Hepatocyte (in vitro differentiated cells): ENCODE measurements at places on chromosomes 13 and 19. TPM values are rescaled to one million over a fixed set of nuclear protein-coding genes. Genes with fewer than 3 reads are reported as not detected.

DNA sequence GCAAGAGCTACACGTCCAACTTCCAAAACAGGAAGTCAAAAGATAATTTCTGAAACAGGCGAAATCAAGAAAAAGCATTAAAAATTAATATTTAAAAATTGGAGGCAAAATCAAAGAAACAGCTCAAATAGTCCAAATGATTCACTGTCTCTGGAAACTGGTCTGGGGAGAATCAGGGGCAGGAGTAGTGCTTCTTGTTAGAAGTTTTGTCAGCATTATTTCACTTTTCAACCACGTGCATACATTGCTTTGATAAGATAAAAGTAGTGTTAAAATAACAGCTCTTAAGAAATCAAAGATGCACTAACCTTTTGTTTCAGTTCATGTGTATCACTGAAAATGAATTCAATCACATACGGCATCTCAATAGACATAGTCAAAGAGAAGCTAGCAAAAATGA is 53.8 kb downstream of the PARP4 start:
- no peak for DNase-seq

DNA sequence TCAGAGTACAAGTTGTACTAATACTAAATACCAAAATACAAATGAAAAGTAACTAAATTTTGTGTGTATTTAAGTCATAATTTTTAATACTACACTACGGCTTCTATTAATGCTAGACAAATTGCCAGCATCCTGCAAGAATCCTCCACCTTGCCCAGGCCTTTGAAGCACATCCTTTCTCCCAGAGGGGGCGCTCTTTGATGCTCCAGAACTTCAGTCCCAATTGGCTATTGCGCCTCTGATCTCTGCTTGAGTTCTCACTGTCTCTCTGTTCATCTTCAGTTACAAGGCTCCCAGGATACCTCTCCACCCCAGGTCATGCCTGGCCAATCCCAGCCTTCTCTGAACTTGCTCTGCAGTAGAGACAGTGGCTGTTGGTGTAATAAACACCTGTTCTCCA is 141.0 kb downstream of the DCLK1 start:
- no peak for DNase-seq

DNA sequence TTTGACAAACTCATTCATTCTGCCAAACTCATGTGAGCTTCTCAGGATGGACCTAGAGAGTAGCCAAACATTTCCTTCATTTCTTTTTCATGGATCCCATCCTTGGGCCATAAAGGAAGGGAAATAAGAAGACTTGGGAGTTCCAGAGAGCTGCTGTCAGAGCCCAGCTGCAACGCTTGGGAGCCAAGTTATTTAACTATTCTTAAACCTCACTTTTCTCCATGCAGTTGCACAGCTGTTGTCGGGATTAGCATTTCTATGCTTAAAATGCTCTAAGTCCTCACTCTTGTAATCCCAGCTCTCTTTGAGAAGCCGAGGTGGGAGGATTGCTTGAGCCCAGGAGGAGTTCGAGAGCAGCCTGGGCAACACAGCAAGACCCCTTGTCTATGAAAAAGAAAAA is 11.7 kb upstream of the CASP14 start:
- no peak for DNase-seq

SIGLEC14 gene
- polyA plus RNA-seq = 0.15 and 0.47 TPM in 2 replicates

- no peak for DNase-seq
These were observed 117.3 kb downstream of the RAB20 start for GRCh38 chr13:110444226-110444653.

DNA sequence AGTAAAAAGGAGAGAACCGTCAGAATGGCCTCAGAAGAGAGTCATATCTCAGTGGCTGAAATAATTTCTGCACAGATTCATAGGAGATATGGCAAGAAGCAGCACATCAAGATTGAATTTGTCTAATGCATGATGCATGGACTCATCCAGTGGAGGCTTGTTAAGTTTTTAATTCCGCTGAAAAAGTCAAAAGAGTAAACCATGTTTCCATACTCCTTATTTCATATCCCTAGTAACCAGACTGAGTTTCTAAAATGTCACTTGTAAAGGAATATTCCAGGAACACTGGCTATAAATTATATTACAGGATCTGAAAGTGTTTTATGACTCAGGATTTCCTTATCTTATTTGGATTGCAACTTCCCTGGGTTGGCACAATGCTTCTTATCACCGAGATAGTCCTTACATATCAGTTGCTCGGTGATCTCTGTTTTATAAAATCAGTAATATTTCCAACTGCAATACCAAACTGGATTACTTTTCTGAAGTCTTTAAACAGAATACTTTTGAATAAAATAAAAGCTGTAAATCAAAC is 180.2 kb upstream of the TSC22D1 start:
- DNase-seq = no peak

ZNF66 gene
- polyA plus RNA-seq = 4.6 and 5.5 TPM in 2 replicates

- DNase-seq = no peak
These were observed 16.1 kb upstream of the RASA3 start for GRCh38 chr13:114148521-114148855.

- DNase-seq = peak; percentile 16
These were observed 2.5 kb downstream of the USP12 start for GRCh38 chr13:27168906-27169657.

DNA sequence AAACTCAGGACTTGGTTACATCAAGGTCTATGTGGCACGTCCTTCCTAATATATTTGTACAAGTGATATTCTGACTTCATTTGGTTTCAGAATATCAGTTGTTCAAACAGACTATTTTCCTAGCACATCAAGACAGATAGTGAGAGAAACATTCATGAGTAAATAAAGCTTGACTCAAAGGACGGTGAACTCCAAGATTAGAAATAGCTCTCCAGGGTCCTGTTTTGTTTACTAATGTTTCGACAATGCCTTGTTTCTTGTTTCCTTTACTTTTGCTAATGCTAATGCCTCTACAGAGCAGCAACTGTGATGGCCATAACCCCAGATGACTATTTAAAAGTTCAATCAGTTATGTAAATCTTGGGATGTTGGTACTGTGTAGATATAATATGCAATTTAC is 313.9 kb downstream of the KLF12 start:
- no peak for DNase-seq

TMEM255B gene
- 4.0 and 6.3 TPM in 2 replicates for polyA plus RNA-seq

ZNF823 gene
- 3.4 and 3.8 TPM in 2 replicates for polyA plus RNA-seq

DNA sequence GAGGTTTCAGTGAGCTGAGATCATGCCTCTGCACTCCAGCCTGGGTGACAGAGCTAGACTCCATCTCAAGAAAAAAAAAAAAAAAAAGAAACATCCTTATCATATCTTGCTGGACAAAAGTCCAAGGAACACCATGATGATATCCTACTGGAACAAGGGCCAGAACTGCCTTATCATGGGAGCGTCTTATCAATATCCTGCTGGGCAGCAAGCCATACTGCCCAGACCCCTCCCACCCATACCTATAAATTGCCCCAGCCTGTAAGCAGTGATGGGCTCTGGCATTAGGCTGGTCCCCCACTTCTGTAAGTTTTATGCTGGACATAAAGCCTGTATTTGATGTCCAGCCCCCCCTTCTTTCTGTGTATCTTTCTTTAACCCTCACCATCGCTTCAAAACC is 14.7 kb upstream of the FBXO27 start:
- DNase-seq = no peak

- DNase-seq = no peak
These were observed 295.9 kb downstream of the DIAPH3 start for GRCh38 chr13:59867867-59868266.

- DNase-seq = no peak
These were observed 28.5 kb downstream of the MED4 start for GRCh38 chr13:48066310-48066989.

GRCh38 chr13:25232937-25233515 is 54.3 kb downstream of the MTMR6 start:
- peak; percentile 56 for DNase-seq

AMH gene
- 20.9 and 22.3 TPM in 2 replicates for polyA plus RNA-seq

DNA sequence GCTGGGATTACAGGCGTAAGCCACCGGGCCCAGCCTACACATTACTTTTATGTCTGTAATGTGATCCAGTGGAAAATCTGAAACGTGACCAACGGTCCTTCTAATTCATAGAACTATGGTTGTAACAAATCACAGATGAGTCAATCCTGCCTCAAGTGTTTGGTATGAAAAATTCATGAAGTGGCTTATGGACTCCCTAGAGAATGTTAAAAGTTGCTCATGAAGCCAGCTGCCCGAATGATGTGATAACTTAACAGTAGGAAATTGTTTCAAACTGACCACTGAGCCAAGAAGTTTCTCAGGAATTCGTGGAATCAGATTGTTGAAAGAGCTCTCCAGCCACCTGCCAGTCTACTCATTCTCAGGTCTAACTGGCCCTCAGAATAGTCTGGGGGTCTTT is 59.4 kb upstream of the FARP1 start:
- DNase-seq = peak; percentile 11

- peak; percentile 69 for DNase-seq
These were observed 29.2 kb downstream of the COG6 start for GRCh38 chr13:39684531-39685137.

GRCh38 chr13:42804244-42804874 is 23.0 kb downstream of the FAM216B start:
- no peak for DNase-seq

ATCAY gene
- polyA plus RNA-seq = 0.33 TPM in 1 of 2 replicates, not detected in the other

TNFSF9 gene
- polyA plus RNA-seq = 3.8 and 9.2 TPM in 2 replicates

ZFP82 gene
- polyA plus RNA-seq = 4.3 and 5.3 TPM in 2 replicates

FAM83E gene
- 12.4 and 16.1 TPM in 2 replicates for polyA plus RNA-seq

GRCh38 chr13:111654531-111654930 is 334.1 kb downstream of the TEX29 start:
- no peak for DNase-seq

- DNase-seq = no peak
These were observed 6.2 kb downstream of the GFY start for GRCh38 chr19:49431330-49431749.

INSL3 gene
- 0.21 and 0.35 TPM in 2 replicates for polyA plus RNA-seq

GRCh38 chr19:10552510-10553053 is 8.9 kb downstream of the ATG4D start:
- DNase-seq = no peak

GRCh38 chr13:112587212-112587763 is 665 bp downstream of the TUBGCP3 start:
- peak; percentile 93 for DNase-seq

GRCh38 chr19:16002406-16003384 is 53.9 kb downstream of the OR10H4 start:
- no peak for DNase-seq

DNA sequence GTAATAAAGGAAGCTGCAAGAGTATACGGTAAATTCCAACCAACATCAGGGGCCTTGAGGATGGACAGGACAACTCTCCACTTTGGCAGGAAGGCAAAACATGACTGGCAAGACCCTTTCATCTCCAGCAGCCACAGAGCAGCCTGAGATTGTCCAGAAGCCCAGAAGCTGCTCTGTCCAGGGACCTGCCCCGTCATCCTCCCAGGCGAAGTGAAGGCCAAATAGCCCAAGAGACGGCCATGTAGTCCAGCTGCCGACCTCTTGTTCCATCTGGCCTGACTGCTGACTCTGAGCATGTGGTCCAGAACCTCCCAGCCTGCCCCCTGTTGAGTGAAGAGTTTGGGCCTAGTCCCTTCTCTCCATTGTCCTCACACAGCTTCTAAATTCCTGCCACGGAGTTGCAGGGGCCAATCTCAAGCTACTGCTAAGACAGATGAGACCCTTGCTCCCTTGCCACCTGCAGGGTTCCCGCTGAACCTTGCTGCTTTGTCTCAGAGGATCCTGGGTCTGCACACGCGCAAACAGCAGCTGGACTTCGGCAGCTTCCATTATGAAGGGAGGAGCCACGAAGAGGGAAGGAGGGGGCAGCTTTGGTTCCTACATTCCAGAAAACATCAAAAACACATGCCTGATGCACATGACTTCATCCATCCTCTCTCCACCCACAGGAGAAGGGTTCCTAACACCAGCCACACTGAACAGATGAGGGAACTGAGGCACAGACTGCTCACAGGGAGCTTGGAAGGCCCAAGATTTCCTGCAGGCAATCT is 196.9 kb downstream of the KATNAL1 start:
- DNase-seq = no peak

GNG7 gene
- polyA plus RNA-seq = 1.9 and 3.3 TPM in 2 replicates

- no peak for DNase-seq
These were observed 9.5 kb downstream of the IL17D start for GRCh38 chr13:20713014-20713376.

DNA sequence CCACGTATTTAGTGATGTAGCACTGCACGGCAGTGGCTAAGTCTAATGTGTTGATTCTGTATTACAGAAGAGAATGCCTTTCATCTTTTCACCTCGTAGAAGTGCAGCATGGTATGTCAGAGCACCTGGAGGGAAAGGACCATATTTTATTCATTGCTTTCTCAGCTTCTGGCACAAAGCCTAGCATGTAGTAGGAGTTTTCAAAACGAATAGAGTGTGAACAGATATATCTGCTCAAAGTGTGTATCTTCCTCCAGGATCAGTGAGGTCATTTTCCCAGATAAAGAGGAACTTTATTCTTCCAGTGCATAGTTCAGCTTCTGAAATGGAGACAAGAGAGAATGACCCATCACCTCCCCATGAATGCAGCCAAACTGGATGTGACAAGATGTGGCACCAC is 21.2 kb upstream of the PCDH8 start:
- no peak for DNase-seq

- DNase-seq = peak; percentile 13
These were observed 800.2 kb downstream of the EFNB2 start for GRCh38 chr13:105735281-105735680.

ZNF121 gene
- polyA plus RNA-seq = 5.4 and 6.1 TPM in 2 replicates

- DNase-seq = no peak
These were observed 1287.7 kb downstream of the SLITRK5 start for GRCh38 chr13:88958821-88959220.

DNA sequence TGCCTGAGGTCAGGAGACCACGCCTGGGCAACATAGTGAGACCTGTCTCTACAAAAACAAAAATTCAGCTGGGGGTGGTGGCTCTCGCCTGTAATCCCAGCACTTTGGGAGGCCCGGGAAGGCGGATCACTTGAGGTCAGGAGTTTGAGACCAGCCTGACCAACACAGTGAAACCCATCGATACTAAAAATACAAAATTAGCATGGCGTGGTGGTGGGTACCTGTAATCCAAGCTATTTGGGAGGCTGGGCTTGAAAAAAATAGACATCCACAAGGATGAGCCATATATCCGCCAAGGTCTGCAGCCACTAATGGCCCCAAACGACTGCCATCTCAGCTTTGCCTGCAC is 3.1 kb downstream of the RPS16 start:
- no peak for DNase-seq

CLEC17A gene
- not detected in 2 replicates for polyA plus RNA-seq

DNA sequence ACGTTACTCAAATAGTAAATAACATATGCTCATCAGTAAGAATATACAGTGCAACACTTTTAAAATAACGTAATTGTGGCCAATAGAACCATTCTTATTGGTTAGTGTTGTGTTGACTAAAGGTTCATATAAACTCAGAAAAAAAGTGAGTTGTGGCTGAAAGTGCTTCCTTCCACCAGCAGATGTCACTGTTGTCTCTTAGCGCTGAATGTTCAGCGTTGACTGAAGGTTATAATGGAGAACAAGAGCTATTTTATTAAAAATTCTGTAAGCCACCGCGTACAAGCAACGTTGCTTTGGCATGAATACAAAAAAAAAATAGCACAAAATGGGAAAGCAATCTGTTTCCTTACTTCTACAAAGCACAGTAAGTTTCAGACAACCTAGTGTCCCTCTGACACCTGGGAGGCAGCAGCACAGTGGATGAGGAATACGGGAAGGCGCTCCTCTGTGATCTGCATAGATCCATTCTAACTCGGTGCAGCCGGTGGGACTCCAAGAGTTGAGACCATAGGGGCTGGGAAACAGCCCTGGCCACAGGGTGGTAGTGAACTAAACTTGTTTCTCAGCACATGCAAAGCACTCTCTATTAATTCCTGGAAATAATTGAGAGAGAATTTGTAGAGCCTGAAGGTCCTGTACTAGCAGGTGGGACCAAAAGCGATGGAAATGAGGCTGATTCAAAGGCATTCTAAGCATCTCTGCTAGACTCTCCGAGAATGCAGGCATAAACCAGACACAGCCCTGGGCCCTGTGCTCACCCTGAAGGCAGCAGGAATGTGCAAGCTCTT is 23.9 kb upstream of the OXGR1 start:
- DNase-seq = peak; percentile 70
